ENCODE measurements at places on chromosomes 1 and 21. TPM values are rescaled to one million over a fixed set of nuclear protein-coding genes. Genes with fewer than 3 reads are reported as not detected.

DNA sequence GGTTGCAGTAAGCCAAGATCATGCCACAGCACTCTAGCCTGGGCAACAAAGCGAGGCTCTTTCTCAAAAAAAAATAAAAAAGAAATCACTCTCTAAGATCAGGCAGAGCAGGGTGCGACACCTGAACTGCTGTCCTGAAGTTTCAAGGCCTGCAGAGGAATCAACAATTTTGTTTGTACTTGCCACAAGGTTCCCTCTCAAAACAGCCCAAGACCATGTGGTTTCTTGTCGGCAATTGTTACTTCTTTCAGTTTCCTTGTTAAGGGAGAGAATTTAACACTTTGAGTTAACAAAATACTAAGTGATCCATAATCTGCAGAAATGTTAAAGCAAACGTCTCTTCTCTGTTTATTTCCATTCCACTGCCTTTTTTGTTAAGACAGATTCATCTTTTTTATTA lies 36.5 kb downstream of the MACO1 start:
- DNase-seq = no peak

DNA sequence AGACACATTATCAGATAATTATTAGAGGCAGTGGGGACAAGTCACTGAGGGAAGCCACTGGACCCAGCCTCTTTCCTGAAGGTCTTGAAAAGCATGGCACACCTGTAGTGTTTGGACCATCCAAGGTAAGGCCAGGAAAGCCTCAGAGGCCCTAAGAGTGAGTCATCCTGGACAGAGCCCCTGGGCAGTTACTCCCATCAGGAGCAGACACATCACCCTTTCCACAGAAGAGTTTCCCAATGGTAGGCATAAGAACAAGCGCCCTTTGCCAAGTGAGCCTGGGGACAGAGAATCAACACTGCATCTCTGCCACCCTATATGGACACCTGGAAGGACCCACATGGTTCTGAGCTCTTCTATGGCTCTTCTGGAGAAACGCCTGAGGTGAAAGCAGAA lies 136.0 kb downstream of the PLXNA2 start:
- DNase-seq = peak; percentile 36

GRCh38 chr21:20388400-20388799 lies 609.8 kb upstream of the NCAM2 start:
- no peak for DNase-seq

DNA sequence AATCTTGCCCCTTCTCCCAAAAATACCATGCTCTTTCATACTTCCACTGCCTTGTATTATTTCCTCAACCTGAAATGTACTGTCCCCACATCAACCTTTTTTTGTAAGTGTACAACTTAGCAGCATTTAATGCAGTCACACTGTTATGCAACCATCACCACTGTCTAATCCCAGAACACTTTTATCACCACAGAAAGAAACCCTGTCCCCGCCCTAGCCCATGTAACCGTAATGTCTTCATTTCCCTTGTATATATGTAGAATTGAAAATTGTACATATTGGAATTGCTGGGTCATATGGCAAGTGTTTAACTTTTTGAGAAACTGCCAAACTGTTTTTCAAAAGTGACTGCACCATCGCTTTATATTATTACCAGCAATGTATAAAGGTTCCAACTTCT lies 37.4 kb downstream of the PTP4A2 start:
- no peak for DNase-seq

GRCh38 chr1:202164271-202165037 lies 4.1 kb upstream of the PTPN7 start:
- no peak for DNase-seq

- DNase-seq = no peak
Observed at GRCh38 chr1:224217655-224218623, 34.9 kb downstream of the DEGS1 start.

- DNase-seq = no peak
Observed at GRCh38 chr21:45386336-45386727, 18.6 kb upstream of the COL18A1 start.

DNA sequence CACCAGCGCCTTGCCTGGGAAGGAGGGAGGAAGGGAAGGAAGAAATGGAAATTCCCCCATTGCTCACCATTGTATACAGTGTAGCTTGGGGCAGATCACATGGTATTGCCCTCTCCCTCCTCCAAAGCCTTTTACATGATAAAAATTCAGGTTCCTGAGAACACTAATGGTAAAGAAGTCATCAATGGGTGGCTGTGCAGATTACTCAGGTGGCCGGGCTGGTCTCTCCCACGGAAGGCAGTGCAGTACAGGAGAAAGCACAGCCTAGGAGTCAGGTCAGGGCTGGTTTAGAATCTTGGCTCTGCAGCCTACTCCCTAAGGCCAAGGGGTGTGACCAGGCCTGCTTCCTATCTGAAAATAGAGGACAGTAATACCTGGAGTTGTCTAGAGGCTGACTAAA lies 107.9 kb downstream of the SUSD4 start:
- DNase-seq = peak; percentile 23

- peak; percentile 83 for DNase-seq
Observed at GRCh38 chr1:236465959-236466303, 57.9 kb upstream of the LGALS8 start.

DNA sequence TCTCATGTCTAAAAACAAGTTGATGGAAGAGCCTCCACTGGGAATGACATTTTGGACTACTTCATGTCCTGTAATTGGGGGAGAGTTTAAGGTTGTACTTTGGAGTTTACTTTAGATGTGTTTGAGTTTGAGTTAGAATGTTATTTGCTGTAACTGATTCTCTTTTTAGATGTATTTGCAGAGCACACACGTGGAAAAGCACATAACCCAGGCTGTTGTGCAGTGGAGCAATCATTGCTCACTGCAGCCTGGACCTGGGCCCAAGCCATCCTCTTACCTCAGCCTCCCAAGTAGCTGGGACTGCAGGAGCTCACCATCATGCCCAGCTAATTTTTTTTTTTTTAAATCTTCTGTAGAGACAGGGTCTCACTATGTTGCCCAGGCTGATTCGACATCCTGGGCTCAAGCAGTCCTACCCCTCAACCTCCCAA lies 36.7 kb upstream of the SH3D21 start:
- no peak for DNase-seq

PLA2G2C gene
- not detected for polyA plus RNA-seq

HNRNPCL1 gene
- not detected for polyA plus RNA-seq

NBPF4 gene
- polyA plus RNA-seq = not detected

FAM43B gene
- polyA plus RNA-seq = 0.02 TPM

CTTNBP2NL gene
- polyA plus RNA-seq = 16.3 TPM

SPTA1 gene
- polyA plus RNA-seq = not detected

PSMD4 gene
- polyA plus RNA-seq = 219 TPM

FBLIM1 gene
- polyA plus RNA-seq = 185 TPM

MAPKAPK2 gene
- polyA plus RNA-seq = 41.5 TPM

RPS6KA1 gene
- 65.9 TPM for polyA plus RNA-seq

Data from keratinocyte (primary cell).